Sigmoid colon (tissue), 7 donors: ENCODE measurements at places on chromosomes 4 and X. TPM values are rescaled to one million over a fixed set of nuclear protein-coding genes. Genes with fewer than 3 reads are reported as not detected.
A peak's percentile ranks its signal among the peaks of the same experiment; 100 is the strongest.

DNA sequence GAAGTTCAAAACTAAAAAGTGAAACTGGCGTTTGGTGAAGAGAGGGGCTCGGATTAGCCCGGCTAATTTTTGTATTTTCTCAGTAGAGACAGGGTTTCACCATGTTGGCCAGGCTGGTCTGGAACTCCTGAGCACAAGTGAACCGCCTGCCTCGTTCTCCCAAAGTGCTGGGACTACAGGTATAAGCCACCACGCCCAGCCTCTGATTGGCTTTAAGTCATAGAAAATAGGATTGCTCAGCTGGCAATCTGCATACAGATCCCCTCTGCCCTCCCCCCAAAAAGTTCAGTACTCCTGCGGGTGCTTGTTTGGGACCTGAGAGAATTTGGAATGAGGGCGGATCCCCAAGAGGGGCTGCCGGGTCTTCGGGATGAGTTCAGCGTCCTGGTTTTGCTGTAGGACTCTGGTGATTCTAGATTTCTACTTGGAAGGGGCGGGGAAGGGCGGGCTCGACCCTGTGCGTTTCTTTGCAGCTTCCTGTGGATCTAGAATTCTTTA lies 537 bp upstream of the PRKX start:
- H3K36me3 ChIP-seq = no peaks in the 10 kb centered on the region
- DNase-seq = no peak
- H3K4me1 ChIP-seq = peaks cover 9% of the 10 kb centered on the region
- H3K4me3 ChIP-seq = peak overlapping the region; percentile 46
- peak overlapping the region; percentile 64 for H3K27ac ChIP-seq

- no peaks in the 10 kb centered on the region for H3K36me3 ChIP-seq
- peaks cover 5% of the 10 kb centered on the region for H3K27me3 ChIP-seq
- no peak for DNase-seq
- no peak overlapping the region for H3K27ac ChIP-seq
Measured at GRCh38 chr4:8181844-8182243, 17.2 kb upstream of the SH3TC1 start.

- no peak within 1 kb of the TSS for H3K27ac ChIP-seq
- no peaks in the 10 kb centered on the region for H3K27me3 ChIP-seq
- H3K36me3 ChIP-seq = no peaks in the 10 kb centered on the region
- no peak for DNase-seq
- H3K4me1 ChIP-seq = no peaks in the 10 kb centered on the region
- H3K4me3 ChIP-seq = no peak within 1 kb of the TSS
Measured at GRCh38 chrX:153321381-153322124, at the start of gene PNMA6F. TSS of gene PNMA6F (minus strand) at chrX:153321767. CDS start at chrX:153320674, 1,093 bp downstream.

The SLIT2 gene
- 49.0 TPM for total RNA-seq

GRCh38 chr4:188904617-188905016 lies 765.4 kb downstream of the TRIML1 start:
- no peaks in the 10 kb centered on the region for H3K36me3 ChIP-seq
- no peak overlapping the region for H3K4me3 ChIP-seq
- no peaks in the 10 kb centered on the region for H3K27me3 ChIP-seq
- no peaks in the 10 kb centered on the region for H3K4me1 ChIP-seq
- no peak for DNase-seq

GRCh38 chrX:134600714-134601113 lies 57.6 kb downstream of the PLAC1 start:
- no peak overlapping the region for H3K4me3 ChIP-seq
- DNase-seq = no peak
- no peaks in the 10 kb centered on the region for H3K36me3 ChIP-seq
- no peaks in the 10 kb centered on the region for H3K4me1 ChIP-seq
- no peaks in the 10 kb centered on the region for H3K27me3 ChIP-seq

DNA sequence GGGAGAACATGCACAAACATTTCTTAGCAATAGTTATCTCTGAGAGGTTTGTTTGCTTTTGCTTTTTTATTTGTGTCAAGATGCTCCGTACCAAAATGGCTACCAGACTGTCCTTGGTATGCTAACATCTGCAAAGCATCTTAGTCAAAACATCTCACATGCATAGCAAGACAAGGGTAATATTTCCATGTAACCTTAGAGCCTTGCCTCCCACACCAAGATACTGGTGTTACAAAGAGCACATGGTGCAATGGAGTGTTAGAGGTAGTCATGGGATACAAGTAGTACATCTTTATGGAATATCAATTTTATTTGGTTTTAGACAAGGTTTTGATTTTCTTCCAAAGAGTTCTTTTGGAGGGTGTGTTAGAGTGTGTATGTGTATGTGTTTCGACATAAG lies 109.7 kb downstream of the NR3C2 start:
- no peaks in the 10 kb centered on the region for H3K27me3 ChIP-seq
- H3K27ac ChIP-seq = no peak overlapping the region
- no peak for DNase-seq
- no peak overlapping the region for H3K4me3 ChIP-seq
- no peaks in the 10 kb centered on the region for H3K4me1 ChIP-seq

The ATXN3L gene
- not detected for total RNA-seq

The PPP1R2C gene
- not detected for total RNA-seq

The CRMP1 gene
- 3.5 TPM for total RNA-seq

The RASL11B gene
- total RNA-seq = 0.36 TPM

DNA sequence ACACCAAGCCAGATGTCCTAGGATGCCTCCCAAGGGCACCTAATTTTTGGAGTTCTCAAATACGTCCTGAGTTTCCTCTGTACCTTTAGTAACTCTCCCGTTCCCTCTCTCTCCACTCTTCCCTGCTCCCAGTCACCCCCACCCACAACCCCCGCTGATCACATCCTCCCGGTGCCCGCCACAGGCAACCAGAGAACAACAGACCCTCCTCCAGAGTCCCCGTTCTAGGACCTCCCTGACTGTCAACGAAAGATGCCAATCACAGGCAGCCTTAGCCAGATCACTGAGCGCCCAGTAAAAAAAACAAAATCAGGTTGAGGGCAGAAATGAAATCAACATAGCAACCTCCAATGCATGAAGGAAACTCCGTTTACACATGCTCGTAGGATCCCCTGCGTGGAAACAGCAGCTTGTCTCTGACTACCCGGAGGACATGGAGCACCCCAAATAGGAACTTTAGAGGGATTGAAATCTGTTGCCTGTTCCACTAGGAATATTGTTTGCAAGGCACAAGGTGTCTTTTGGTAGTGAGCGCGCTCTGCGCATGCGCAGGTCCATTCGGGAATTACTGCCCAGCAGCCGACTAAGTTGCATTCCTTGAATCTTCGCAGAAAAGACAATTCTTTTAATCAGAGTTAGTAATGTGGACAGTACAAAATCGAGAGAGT lies at the start of gene GABRB1:
GABRB1 (plus strand) TSS at position 557 of the 668 bp plus-strand sequence.
- H3K4me1 ChIP-seq = no peaks in the 10 kb centered on the region
- H3K27ac ChIP-seq = no peak within 1 kb of the TSS
- peaks cover 11% of the 10 kb centered on the region for H3K27me3 ChIP-seq
- peak; percentile 69 for DNase-seq
- peak within 1 kb of the TSS; percentile 44 for H3K4me3 ChIP-seq

DNA sequence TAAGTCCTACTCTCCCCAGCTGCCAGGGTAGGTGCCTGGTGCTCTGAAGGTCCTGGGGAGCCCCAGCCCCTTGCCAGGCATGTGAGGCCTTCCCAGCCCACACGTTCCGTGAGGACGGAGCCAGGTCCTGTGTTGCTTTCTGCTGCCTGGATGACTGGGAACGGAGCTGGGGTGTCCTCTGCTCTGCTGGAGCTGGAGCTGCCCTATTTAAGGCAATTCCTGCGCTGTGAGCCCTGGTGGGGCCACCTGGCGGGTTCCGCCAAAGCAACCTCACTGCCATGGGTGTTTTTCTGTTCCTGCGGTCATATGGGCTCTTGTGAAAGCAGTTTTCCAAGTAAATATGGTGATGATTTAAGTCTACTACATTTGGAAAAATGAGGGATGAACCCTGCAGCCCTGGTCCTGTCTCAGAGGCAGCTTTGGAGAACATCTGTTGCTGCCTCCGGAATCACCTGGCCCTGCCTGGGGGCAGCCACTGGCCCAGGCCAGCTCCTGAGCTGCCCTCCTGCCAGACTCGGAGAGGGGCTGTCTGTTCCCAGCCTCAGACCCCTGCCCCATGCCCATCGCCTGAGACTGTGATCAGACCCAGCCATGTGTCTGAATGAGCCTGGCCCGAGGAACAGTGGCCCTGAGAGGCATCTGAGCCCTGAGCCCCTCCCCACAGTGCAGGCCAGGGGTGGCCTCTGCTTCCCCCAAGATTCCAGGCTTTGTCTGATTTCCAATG lies 33.2 kb downstream of the FGFRL1 start:
- H3K4me1 ChIP-seq = peaks cover 48% of the 10 kb centered on the region
- peak; percentile 64 for DNase-seq
- peaks cover 22% of the 10 kb centered on the region for H3K27me3 ChIP-seq
- H3K36me3 ChIP-seq = no peaks in the 10 kb centered on the region
- H3K27ac ChIP-seq = peak overlapping the region; percentile 30

- H3K36me3 ChIP-seq = no peaks in the 10 kb centered on the region
- no peak for DNase-seq
- H3K4me1 ChIP-seq = peaks cover 18% of the 10 kb centered on the region
- no peak overlapping the region for H3K4me3 ChIP-seq
Measured at GRCh38 chrX:137568741-137569469, 3.0 kb downstream of the ZIC3 start.

DNA sequence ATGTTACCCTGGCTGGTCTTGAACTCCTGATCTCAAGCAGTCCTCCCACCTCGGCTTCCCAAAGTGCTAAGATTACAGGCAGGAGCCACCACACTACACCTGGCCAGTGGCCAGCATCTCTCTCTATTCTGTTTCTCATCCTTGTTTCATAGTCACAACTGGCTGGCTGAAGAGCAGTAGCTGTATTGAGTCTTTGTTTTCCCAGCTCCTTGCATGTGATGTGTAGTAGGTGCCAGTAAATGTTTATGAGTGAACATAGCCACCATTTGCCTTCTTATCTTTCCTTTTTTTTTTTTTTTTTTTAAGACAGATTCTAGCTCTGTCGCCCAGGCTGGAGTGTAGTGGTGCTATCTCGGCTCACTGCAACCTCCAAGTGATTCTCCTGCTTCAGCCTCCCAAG lies 23.6 kb downstream of the NUDT9 start:
- H3K27ac ChIP-seq = no peak overlapping the region
- no peaks in the 10 kb centered on the region for H3K27me3 ChIP-seq
- no peak overlapping the region for H3K4me3 ChIP-seq
- H3K36me3 ChIP-seq = peaks cover 16% of the 10 kb centered on the region
- no peaks in the 10 kb centered on the region for H3K4me1 ChIP-seq
- DNase-seq = no peak

- H3K4me3 ChIP-seq = no peak overlapping the region
- no peak for DNase-seq
- H3K4me1 ChIP-seq = no peaks in the 10 kb centered on the region
- H3K27ac ChIP-seq = no peak overlapping the region
- no peaks in the 10 kb centered on the region for H3K27me3 ChIP-seq
- no peaks in the 10 kb centered on the region for H3K36me3 ChIP-seq
Measured at GRCh38 chr4:140679576-140679975, 76.6 kb downstream of the TBC1D9 start.

DNA sequence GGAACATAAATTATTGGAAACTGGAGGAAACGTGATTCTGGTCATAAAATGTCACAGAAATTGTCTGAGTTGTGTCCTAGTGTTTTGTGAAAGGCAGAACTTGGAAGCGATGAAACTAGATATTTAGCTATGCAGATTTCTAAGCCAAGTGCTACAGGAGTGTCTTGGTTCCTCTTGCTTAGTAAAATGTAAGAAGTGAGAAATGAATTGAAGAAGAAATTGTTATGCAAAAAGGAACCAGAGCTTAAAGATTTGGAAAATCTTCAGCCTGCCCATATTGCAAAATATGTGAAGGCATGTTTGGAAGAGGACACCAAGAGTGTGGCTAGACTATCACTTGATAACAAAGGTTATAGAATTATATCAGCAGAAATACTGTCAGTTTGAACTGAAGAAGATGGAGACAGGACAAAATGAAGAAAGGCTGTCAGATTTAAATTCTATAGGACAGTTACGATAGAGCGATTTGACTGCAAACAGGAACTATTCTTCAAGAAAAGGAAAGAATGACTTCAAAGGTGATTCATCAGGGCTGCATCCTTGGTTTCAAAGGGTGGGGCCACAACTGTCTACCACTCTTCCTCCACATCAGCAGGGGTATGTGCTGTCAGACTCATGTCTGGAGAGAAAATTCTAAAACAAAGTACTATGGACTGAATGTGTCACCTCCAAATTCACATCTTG lies 9.4 kb upstream of the CDS1 start:
- DNase-seq = no peak
- H3K4me3 ChIP-seq = no peak overlapping the region
- H3K27ac ChIP-seq = no peak overlapping the region

The FGB gene
- not detected for total RNA-seq
